ENCODE measurements at places on chromosomes 3 and 15. TPM values are rescaled to one million over a fixed set of nuclear protein-coding genes. Genes with fewer than 3 reads are reported as not detected.

HHLA2 gene
- total RNA-seq: 0.32 TPM

CILP gene
- total RNA-seq: 0.41 TPM

HGD gene
- total RNA-seq: 4.0 TPM

NR1I2 gene
- 0.83 TPM for total RNA-seq

SLC7A14 gene
- total RNA-seq: 36.3 TPM

AMOTL2 gene
- total RNA-seq: 88.4 TPM

- peak; percentile 71 for DNase-seq
Observed at GRCh38 chr15:52678468-52679231, 538 bp downstream of the ATOSA start.

- DNase-seq: no peak
Observed at GRCh38 chr15:60392986-60393790, 4.6 kb downstream of the ANXA2 start.

All from dorsolateral prefrontal cortex (tissue), 122 donors.